Islet precursor cell (in vitro differentiated cells): ENCODE measurements at places on chromosomes 11 and 22.
A peak's percentile ranks its signal among the peaks of the same experiment; 100 is the strongest.

GRCh38 chr11:134047586-134047999 lies 21.3 kb upstream of the JAM3 start:
- peak; percentile 53 for DNase-seq

DNA sequence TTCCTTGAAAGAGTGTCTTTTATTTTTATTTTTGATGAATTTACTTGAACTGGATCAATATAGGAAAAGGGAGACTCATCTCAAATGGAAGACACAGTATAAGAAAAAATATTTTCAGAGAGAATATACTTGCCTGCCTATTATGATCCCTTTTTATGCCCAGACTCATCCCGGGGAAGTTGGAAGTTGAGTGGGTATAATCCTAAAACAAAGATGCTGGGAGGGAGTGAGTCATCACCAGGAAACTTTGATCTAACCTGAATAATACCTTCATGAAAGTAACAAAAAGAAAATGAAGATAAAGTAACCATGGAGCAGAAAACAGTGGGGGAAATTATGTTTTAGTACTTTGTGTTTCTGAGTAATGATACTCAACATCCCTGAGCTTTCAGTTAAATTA lies 1514.0 kb downstream of the FAM181B start:
- no peak for DNase-seq

DNA sequence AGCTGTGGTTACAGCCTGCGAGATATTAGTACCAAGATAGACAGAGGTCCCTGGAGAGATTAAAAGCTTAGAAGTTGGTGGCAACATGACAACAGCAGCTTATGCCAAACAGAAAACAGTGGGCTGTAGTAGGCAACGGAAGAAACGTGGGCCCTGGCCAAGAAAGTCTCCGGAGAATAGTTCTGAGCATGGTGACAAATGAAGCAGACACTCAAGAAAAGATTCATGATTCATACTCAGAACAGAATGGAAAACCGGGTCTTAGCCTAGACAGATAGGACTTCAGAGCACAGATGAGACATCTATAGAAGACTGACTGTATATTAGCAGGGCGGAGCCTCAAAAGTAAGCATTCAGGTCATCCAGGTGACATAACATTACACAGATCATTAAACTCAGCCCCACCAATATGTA lies 727.4 kb downstream of the ETS1 start:
- DNase-seq, result no peak

GRCh38 chr11:25068451-25068850 lies 571.6 kb downstream of the LUZP2 start:
- no peak for DNase-seq

GRCh38 chr11:61281581-61282250 lies 13.4 kb downstream of the VWCE start:
- DNase-seq, result peak; percentile 90

GRCh38 chr11:80182901-80183300 lies 742.1 kb upstream of the TENM4 start:
- no peak for DNase-seq

DNA sequence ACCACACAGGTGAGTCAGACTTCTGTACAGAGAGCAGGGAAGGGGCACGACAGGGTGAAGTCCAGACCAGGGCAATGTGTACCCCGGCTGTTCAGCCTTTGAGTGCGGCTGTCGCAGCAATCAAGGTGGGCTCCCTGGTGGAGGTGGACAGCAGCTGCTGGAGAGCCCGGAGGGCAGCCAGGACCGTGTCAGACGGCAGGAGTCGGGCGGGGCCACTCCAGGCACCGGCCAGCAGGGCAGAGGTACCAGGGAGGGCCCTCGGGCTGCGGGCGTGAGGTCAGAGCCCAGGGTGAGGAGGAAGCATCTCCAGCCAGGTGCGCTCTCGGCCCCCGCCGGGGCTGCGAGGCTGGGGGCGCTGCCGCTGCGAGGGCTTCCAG lies 802 bp upstream of the PIM3 start:
- no peak for DNase-seq
